ENCODE measurements at places on chromosomes 3 and 15.

GRCh38 chr3:138687236-138687635, 78.7 kb downstream of the FAIM start:
- DNase-seq = no peak

DNA sequence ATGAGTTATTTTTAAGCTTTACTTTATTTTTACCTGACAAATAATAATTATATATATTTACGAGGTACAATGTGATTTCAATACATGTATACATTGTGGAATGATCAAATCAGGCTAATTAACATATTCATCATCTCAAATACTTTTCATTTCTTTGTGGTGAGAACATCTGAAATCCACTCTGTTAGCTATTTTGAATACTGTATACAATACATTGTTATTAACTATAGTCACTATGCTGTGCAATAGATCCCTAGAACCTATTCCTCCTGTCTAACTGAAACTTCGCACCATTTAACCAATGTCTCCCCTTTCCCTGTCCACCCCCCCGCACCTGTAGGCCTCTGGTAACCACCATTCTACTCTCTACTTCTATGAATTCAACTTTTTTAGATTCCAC, 7.9 kb upstream of the SPPL2A start:
- no peak for DNase-seq

GRCh38 chr3:123076496-123077418, 9.9 kb downstream of the PDIA5 start:
- DNase-seq = no peak

DNA sequence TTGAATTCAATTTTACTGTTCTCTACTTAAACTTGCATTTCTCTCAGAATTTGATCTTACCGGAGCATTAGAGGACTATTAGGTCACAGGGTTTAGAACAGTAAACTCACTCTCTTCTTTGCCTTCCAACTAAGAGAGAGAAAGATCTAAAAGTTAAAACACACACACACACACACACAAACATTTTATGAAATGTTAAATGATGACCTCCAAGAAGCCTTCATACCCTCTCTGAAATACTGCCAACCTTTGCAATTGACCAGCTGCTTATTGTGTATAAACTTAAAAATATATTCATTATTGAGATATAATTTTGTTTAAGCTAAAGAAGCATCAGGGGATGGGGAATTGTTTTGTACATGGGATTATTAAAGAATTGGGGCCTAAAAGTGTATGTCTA, 15.5 kb upstream of the NR2F2 start:
- no peak for DNase-seq

GRCh38 chr3:48723725-48724124, 6.7 kb upstream of the IP6K2 start:
- DNase-seq = no peak

GRCh38 chr15:40367686-40368611, 9.9 kb downstream of the DISP2 start:
- peak; percentile 64 for DNase-seq

DNA sequence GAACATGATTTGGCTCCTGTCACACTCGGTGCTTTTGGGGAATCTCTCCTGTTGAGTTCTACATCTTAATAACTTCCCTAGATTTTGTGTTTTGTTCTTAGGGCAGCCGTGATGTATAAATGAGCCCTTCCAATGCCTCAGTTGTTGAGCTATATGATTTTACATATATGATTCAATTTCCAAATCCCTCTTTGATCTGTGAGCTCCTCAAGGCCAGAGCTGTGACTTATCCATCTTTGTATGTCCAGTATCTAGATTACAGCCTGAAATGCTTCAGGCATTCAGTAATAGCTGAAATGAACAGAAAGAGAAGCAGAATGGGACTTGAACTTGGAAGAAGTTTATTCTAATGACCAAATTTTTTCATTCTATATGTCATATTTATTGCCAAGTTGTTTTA, 26.6 kb downstream of the CGGBP1 start:
- no peak for DNase-seq

- no peak for DNase-seq
Observed at GRCh38 chr15:89243046-89243690, 611 bp upstream of the FANCI start.

GRCh38 chr3:140143367-140144069, 208.5 kb downstream of the CLSTN2 start:
- no peak for DNase-seq

DNA sequence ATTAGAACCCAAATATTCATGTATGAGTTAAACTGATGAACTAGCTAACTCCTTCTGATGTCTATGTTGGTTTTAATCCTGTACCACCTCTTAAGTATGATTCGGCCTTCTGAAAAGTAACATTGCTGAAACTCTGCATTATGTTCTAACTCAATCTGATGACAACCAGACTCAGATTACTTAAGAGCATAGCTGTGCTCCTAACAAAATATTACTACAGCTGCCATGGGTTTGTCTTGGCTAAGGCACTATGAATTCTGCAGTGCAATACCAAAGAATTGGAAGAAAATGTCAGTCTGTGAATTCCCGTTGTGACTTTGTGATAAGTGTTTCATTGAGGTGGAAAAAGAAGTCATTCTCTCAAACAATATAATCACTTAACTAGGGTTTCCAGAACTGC, 224.4 kb downstream of the ZMAT3 start:
- DNase-seq = no peak

DNA sequence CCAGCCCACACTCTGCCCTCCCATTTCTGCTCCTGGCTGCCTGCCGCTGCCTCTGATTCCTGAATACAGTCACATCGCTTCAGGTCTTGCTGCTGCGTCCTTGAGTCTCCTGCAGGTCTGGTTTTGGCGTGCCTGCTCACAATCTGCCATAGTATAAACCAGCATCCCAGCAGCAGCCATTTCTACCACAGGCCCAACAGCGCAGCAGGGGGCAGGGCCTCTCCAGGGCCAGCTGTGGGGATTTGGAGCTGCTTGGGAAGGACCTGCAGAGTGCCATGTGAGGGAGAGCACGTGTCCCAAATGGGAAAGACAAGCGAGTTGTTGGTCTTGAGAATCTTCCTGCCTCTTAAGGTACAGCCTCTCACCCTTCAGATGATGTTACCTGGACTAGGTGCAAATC, 398.3 kb upstream of the PPP2R3A start:
- DNase-seq = no peak

DNA sequence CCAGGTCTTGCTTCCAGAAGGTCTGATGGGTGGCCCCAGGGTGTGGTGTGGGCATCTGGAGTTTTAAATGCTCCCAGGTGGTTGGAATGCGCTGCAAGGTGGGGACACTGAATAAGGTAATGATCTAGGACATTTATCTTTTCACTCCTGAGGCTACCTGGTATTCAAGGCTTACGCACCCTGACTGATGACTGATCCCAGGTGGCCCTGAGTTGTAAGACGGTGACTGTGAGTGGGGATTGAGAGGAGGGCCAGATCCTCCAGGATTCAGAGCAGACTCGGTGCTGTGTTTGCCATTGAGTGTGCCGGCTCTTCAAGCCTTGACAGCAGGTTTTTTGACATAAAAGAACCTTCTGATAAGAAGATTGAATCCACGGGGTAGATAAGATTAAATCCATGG, 40.3 kb downstream of the SLC6A20 start:
- no peak for DNase-seq

GRCh38 chr15:70580958-70581357, 182.4 kb downstream of the UACA start:
- DNase-seq = no peak

- no peak for DNase-seq
Observed at GRCh38 chr15:93829115-93829870, 402.1 kb upstream of the MCTP2 start.

GRCh38 chr3:119292666-119293065, 1.5 kb upstream of the ARHGAP31 start:
- no peak for DNase-seq

- no peak for DNase-seq
Observed at GRCh38 chr3:77222701-77223100, 182.8 kb downstream of the ROBO2 start.

DNA sequence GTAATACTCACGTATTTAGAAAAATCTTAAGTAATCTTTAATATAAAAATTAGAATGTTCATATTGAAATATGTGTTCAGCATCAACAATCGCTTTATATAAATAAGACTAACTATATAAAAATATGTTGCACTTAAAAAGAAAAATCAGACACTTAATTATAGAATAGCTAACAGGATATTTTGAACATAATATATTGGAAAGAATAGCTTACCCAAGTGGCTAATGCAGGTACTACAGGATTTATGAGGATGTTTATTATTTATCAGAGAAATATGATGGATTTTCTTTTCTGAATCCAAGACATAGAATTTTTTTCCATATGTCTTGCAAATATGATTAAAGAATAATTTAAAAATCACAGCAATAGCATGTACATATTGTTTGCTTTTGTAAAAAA, 567.9 kb upstream of the GBE1 start:
- no peak for DNase-seq

GRCh38 chr15:26660241-26660640, 112.6 kb downstream of the GABRB3 start:
- no peak for DNase-seq

DNA sequence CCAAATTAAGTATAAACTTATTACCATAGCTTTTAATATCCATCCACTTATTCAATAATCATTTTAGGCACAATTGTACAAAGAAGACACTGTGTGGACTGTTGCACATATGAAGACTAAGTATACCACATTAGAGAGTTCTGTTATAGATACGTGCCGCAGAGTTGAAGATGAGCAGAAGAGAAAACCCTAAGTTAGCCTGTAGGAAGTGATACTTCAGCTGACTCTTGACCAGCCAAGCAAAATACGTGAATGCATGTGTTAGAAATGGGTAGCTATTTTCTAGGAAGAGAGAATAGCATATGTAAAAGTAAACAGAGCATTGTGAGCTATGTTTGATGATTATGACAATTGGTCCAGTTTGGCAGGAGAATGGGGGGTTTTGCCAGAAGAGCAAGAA, 272.0 kb upstream of the ATP11B start:
- DNase-seq = no peak

- no peak for DNase-seq
Observed at GRCh38 chr3:33914212-33914611, 115.8 kb downstream of the PDCD6IP start.

GRCh38 chr3:12230406-12230805, 58.5 kb upstream of the PPARG start:
- DNase-seq = no peak

GRCh38 chr3:193954752-193955151, 181.2 kb upstream of the HES1 start:
- no peak for DNase-seq

DNA sequence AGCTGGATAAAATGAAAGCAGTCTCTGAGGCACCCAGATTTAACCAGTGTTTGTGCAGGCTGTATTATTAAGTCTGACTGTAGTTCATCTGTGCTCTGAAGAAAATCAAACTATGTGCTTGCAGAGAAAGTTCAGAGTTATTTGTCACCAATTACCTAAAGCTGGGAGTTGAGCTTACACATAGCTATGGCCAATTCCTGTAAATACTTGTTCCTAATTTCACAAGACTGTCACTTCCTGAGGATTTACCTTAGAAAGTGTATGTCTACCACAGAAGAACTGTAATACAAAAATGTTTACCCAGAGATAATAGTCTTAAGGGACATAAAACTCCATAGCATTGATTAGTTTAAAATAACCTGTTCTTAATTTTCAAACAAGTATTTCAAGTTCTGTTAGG, 628.4 kb upstream of the TGFBR2 start:
- DNase-seq = no peak

DNA sequence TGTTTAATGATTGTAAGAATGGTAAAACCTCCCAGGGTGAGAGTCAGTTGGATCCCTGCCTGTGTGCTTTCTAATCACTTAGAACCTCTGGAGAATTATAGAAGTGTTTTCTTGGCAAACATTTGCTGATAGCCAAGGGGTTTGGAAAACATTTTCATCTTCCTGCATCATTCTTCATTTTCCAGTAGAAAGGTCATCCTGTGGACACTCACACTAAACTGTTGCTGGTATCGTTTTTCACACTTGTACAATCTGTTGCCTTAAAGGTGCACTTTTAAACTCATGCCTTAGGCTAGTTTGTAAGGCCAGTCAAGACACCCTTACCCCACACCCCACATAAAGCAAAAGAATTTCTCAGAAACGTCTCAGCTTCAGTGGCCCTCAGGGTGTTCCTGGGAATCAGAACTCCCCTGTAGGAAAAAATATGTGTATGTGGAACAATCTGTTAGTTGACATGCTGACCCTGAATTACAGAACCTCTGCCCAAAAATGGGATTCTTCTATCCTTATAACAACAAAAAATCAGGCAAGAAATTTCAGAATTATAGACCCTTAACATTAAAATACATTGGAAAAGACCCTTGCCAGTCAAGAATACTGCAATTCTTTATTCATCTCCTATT, 5.8 kb upstream of the PLD1 start:
- no peak for DNase-seq

GRCh38 chr3:56787258-56787775, 14.4 kb downstream of the ARHGEF3 start:
- DNase-seq = no peak

DNA sequence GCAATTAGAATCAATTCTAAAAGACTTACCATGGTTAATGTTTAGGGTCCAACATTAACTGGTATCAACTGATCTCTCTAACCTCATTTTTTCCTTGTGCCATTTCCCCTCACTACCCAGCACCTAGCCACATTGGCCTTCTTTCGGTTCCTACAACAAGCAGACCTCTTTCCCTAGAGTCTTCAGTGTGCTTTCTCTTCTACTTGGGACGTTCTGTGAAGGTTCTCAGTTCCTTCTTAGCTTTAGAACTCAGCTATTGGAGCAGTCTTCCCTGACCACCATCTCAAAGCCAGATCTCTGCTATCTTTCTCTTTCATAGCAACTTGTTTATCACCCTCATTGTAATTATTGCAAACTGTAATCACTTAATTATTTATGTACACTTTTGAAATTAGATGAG, 31.5 kb upstream of the MINDY4B start:
- DNase-seq = no peak

DNA sequence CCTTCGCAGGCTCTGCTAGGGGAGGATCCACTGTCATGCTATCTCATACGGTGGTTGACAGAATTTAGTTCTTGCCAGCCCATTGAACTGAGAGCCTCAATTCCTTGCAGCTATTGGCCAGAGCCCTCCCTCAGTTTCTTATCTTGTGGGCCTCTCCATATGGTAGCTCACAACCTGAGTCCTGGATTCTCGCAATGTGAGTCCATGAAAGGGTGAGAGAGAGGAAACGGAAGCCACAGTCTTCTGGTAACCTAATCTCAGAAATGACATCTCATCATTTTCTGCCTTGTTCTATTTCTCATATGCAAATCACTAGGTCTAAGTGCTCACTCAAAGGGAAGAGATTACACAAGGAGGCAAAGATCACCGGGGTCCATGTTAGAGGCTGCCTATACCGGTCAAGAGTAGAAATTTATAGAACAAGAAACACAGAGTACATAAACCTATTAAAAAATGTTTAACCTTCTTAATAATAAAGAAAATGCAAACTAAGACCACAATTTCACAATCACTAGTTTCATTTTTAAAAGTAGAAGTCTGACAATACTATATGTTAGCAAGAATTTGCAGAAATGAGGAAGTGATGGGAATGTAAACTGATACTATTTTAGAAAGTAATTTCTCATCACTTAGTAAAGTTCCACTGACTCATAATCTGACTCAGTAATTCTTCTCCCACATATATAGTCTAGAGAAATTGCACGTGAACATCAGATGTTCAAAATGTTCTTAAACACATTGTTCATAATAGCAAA, 378.4 kb upstream of the AGTR1 start:
- DNase-seq = no peak

GRCh38 chr15:69098771-69099170, 61.7 kb upstream of the GLCE start:
- DNase-seq = no peak
